ENCODE measurements at places on chromosomes 2 and 18. TPM values are rescaled to one million over a fixed set of nuclear protein-coding genes. Genes with fewer than 3 reads are reported as not detected.

DNA sequence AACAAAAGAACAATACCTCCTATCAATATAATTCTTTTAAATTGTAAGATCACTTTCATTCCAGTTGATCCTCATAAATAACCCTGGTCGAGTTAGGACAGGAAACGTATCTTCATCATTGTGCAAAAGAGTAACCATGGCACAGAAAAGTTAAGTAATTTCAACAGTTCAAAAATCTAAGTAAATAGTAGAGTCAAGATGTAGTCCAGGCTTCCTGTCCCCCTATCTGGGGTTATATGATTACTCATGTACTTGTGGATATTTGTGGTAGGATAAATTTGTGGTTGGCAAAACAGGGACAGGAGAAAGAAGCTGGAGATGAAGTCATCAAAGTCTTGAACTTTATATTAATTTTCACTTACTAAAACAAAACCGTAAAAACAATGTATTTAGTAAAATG is 772.6 kb downstream of the TSN start:
- peak; percentile 55 for DNase-seq

The CD8B gene
- total RNA-seq = not detected

DNA sequence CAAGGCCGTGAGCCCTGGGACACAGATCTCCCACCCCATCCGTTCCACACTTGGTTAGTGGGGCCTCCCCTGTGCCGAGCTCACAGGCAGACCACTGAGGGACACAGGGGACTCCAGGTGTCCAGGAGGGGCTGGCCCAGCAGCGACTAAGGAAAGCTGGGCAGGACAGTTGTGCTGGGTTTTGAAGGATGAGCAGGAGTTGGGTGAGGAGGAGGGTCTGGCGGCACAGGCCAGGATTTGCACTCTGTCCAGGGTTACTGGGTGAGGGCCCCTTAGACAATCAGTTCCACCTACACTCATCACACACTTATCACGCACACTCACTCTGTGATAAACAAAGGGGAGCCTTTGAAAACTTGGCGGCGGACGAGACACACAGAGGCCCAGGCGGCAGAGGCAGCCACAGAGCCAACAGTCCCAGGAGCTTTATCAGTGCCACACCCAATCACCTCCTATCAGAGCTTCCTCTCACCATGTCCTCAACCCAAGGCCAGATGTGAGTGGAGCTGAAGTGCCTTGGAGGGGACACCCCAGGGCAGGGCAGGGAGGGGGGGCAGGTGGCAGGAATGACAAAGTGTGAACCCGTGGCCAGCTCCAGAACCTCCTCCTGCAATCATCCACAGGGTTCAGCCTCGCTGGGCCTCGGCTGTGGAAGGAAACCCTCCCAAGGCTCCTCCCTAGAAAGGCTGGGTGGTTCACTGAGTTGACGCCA is 26.6 kb downstream of the BIN1 start:
- no peak for DNase-seq

DNA sequence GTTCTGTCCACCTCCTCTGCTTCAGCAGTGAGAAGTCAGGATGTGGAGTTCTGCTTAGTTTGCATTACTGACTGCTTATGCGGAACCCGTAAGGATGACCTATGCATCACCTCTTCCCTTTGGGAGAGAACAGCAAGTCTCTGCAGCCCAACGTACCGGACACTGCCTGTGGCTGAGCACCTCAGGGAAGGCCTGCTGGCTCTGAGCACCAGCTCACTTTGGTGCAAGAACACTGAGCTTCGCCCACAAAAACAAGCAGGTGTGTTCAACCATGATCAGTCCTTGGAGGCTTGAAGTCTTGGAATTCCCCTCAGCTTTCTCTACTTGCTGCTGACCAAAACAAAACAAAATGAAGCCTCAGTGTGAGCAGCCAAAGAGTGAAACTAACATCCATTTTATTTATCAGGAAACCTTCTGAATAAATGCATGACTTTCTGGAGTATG is 52.7 kb upstream of the NCK2 start:
- no peak for DNase-seq

DNA sequence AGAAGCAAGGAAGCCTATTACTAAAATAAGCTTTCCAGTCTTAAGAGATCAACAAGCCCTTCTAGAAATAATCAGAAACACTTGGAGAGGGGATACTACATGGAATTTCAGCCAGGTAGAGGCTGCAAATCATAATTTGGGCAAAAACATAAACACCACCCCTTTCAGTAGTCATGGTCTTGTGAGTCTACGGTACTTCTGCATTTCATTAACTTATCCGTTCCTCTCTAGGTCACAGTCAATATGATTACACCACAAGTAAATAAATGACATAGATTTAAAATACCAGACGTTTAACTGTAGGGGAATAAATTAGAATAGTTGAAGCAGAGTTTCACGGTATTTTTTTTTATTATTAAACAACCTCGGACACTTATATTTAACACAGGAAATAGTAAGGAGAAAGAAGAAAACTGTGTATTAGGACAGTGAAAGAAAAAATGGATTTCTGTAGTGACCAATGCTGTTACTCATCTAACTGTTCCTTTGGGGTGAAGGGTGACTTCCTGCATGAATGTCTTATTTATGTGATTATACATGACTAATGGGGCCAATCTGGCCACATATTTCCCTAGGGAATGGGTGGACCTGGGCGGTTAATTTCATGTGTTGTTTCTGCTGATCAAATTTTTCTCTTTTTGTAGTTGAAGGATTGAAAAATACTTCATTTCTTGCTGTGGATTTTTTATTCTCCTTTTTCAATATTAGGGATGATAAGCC is 456.6 kb upstream of the UBE2E3 start:
- DNase-seq = peak; percentile 94

DNA sequence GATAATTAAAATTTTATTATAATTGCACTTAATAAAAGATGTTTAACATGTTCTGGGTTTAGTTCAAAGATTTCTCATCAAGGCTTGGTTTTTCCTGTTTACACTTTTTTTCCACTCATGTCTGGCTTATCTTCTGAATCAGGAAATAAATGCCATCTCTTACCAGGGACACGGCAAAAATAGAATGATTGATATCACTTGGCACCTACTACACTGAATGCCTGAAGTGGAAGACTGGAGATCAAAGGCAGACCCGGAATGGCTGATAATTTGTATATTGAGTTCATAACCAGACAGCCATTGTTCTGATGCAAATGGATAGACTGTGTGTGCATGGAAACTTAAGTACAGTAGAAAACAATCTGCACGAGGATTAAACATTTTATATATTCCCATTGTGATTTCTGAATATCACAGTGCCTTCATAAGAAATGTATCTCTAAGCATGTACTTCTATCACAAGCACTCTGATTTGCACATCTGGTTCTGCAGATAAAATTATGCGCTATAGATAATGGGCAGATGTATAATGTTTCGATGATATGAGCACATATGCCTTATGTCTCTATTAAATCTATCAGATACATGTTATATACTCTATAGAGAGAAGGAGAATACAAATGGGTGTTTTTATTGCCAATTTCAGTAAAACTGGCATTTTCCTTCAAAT is 304.8 kb downstream of the RND3 start:
- no peak for DNase-seq

The MYO3B gene
- 0.46 TPM for total RNA-seq

The TEX44 gene
- not detected for total RNA-seq

DNA sequence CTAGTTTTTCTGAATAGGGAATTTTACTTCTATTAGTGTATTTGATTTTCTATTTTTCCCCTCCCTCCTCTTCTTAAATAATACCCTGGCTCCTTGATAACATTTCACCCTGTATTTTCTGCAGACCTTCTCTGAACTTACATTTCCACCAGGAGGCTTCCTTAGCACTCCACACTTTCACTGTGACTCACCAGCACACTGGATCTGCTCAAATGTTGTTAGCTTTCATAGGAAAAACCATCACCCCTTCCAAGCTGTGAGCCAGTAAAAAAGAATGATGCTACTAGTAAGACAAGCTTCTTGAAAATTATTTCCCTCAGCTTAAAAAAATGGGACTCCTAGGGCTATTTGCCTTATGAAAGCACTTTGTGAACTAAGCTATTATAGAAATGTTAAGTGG is 16.1 kb downstream of the SUPT7L start:
- no peak for DNase-seq

DNA sequence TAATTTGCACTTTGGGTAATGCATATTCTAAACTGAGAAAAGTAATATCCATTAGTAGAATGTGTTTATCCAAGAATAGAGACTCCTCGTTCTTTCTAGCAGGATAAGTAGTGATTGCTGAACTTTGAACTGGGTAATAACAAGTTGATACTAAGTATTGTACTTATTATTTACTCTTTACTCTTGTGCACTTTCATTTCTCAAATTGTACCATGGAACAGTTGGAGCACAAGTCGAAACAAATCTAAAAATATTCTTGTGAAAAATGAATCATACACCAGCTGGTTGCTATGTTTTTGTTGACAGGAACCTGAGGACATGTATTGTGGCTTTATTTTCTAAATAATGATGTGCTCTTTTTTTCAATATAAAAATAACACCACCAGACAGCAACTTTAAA is 111.9 kb downstream of the RGPD3 start:
- no peak for DNase-seq

DNA sequence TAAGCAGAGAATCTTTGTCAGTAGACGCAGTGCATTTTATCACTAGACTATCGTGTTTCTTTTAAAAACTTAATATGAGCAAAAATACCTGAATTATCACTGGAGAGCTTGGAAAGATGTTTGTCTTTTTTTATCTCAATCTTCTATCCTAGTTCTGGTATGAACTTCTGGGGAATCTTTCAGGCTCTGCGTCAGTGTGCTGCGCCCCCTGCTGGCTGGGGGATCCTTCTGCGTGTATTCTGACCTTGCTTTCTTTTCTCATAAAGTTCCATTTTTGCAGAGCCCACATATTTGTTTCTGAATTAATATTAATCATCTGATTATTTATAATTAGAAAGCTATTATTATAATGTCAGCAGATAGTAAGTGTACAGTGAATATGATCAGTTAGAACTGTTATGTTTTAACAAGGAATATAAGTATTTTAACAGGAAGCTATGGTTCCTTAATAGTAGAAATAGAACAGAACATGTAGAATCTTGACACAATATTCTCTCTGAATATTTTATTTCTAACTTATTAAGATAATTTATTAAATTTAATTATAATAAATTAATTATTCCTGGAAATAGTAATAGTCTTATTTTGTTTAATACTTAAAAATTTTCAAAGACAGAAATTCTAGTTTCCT is 945.0 kb upstream of the CRIM1 start:
- DNase-seq = peak; percentile 56

GRCh38 chr18:76392349-76392748 is 102.7 kb downstream of the ZNF516 start:
- no peak for DNase-seq

GRCh38 chr18:50111398-50111797 is 83.5 kb downstream of the MYO5B start:
- DNase-seq = peak; percentile 11

- DNase-seq = peak; percentile 98
Measured at GRCh38 chr2:202339071-202339870, 36.9 kb upstream of the BMPR2 start.

DNA sequence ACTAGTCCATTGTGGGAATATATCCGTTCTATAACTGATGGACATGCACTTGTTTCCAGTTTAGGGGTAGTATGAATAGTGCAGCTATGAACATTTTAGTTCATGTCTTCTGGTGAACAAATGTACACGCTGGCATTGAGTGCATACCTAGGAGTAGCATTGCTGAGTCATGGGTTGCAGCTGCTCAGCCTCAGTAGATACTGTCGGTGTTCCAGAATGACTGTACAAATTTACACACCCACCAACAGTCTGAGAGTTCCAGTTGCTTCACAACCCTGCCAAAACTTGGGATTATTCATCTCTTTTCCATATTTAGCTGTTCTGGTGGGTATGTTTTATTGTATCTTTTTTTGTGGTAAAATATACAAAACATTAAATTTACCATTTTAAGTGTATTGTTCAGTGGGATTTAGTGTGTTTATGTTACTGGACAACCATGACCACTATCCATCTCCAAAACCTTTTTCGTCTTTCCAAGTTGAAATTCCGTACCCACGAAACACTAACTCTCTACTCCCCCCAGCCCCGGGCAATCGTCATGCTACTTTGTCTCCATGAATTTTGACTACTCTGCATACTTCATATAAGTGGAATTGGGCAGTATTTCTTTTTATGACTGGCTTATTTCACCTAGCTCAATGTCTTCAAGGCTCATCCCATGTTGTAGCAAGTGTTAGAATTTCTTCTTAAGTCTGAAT is 281.0 kb downstream of the PRKCE start:
- peak; percentile 56 for DNase-seq

GRCh38 chr18:78408623-78409022 is 571.0 kb upstream of the SALL3 start:
- no peak for DNase-seq

All from PC-3 (cell line).